ENCODE measurements at places on chromosomes 4 and X. TPM values are rescaled to one million over a fixed set of nuclear protein-coding genes. Genes with fewer than 3 reads are reported as not detected.

The FRAS1 gene
- 3.7 TPM for total RNA-seq

DNA sequence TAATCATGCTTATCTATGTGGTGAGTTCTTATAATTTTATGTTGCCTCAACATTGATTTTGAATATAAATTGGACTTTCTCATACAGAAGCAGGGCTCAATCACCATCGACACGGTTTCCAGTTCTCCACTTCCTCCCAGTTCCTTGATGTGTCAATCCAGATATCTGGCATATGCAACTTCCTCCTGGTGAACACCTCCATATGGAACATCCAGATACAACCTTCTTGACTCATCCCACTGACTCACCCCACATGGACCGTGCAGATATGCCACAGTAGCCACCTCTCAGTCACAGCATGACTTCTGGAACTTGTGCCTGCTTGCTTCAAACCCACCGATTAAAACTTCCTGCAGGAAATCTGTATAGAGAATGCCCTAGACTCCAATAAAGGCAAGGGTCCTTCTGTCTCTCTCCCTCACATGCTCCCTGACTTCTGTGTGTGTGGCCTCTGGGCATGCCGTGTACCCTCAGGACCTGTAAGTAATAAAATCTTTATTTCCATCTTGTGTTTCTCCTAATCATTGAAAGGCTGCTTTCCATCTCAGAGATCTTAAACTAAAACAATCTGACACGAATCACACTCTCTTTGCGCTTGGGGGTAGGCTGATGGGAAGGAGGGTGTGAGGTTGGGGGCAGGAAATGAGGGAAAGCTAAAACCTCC is 67.0 kb downstream of the HTRA3 start:
- DNase-seq = no peak

DNA sequence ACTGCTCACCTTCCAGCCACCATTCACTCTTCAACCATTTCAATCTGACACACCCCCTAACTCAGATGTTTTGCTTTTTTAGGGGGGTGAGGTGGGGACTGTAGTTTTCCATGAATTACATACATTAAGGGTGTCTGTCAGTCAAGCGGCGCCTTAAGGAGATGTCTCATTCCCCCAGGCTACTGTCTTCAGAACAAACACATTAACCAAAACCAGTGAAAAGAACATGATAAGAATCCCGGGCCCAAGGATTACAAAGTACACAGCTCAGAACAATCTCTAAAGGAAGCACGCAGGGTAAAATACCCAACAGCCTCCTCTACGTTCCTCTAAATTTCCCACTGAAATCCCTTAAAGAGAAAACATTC is 62.5 kb upstream of the IRF2 start:
- no peak for DNase-seq

The ZNF630 gene
- total RNA-seq = 3.0 TPM

DNA sequence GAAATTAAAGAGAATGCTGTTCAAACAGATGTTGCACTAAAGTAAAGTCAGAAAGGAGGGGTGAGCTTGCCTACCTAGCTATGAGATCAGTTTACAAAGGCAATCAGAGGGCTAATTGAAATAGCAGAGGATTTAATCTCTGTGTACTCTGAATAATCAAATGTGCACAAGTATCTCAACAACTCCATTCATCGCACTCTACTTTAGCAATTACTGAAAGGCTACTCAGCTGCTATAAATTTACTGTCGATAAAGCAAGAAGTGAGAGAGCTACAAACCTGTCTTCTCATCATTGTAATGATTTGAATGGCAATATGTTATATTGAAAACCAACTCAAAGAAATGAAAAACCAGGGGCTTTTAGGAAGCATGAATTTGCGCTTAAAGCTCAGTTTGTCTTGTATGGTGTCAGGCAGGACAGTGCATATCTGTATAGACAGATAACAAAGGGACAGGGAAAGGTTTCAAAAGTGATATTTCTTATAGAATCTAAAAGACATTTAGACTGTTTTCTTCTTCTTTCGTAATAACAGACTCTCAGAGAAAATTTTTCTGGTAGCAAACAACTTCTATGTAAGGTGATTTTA is 34.8 kb downstream of the GC start:
- DNase-seq = no peak

The RNF212 gene
- total RNA-seq = 0.62 TPM

DNA sequence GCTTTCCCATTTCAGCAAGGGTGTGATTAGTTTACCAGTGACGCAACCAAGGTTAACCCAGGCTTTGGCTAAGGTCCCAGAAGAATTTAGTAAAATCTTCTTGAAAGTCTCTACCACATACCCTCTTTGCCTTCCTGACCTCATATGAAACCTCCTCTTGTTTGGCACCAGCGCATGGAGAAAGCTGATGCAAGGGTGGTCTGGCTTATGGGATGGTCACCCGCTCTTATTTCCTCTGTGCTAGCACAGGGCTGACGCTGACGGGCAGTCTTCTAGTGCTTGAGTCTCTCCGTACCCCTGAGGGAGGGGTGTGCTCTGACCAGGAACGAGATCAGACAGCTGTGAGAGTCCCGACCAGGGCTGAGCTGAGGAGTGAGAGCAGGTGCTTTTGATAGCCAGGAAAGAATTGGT is 137.6 kb downstream of the TENM3 start:
- no peak for DNase-seq

The SLC2A9 gene
- total RNA-seq = 7.1 TPM

The LRRC66 gene
- 0.27 TPM for total RNA-seq

DNA sequence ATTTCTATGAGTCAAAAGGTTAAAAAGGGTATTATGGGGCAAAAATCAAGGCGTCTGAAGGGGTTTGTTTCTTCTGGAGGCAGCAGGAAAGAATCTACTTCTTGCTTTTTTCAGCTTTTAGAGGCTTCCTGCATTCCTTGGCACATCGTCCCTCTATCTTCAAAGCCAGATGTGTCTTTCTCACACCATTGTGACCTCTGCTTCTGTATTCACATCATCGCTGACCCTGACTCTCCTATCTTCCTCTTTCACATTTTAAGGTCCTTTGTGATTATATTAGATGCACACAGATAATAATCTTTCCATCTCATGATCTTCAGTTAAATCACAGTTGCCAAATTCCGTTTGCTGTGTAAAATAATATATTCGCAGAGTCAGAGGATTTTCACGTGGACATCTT is 112.7 kb downstream of the PPP4R3C start:
- no peak for DNase-seq

GRCh38 chr4:146916479-146917076 is 29.1 kb downstream of the TTC29 start:
- no peak for DNase-seq

GRCh38 chr4:167587361-167587760 is 353.1 kb upstream of the SPOCK3 start:
- DNase-seq = no peak

- no peak for DNase-seq
These were observed 17.6 kb downstream of the ADRA2C start for GRCh38 chr4:3783693-3784306.

The GAGE1 gene
- not detected for total RNA-seq

The FRMD7 gene
- total RNA-seq = 0.07 TPM

GRCh38 chr4:120964596-120964995 is 42.1 kb upstream of the PRDM5 start:
- no peak for DNase-seq

GRCh38 chrX:20361890-20362262 is 95.2 kb upstream of the RPS6KA3 start:
- DNase-seq = no peak

The CFI gene
- total RNA-seq = 11.6 TPM

- no peak for DNase-seq
These were observed 14.5 kb upstream of the MED14 start for GRCh38 chrX:40749681-40750494.

The CWH43 gene
- total RNA-seq = not detected

All from left ventricle myocardium superior (tissue), 1 donor.